SK-N-SH treated with all-trans-retinoic acid at 6 μM for 48 hours (cell line): ENCODE measurements at places on chromosomes 13 and 19.

- no peak for ATAC-seq
Measured at GRCh38 chr19:19777692-19778091, 43.9 kb downstream of the ZNF506 start.

- no peak for ATAC-seq
Measured at GRCh38 chr19:18731562-18732008, 48.1 kb downstream of the CRTC1 start.

- no peak for ATAC-seq
Measured at GRCh38 chr19:17834350-17835181, 13.2 kb downstream of the JAK3 start.

GRCh38 chr13:95480791-95481780 lies 71.4 kb upstream of the CLDN10 start:
- peak; percentile 34; the same call in 2 of the 3 replicates for ATAC-seq

DNA sequence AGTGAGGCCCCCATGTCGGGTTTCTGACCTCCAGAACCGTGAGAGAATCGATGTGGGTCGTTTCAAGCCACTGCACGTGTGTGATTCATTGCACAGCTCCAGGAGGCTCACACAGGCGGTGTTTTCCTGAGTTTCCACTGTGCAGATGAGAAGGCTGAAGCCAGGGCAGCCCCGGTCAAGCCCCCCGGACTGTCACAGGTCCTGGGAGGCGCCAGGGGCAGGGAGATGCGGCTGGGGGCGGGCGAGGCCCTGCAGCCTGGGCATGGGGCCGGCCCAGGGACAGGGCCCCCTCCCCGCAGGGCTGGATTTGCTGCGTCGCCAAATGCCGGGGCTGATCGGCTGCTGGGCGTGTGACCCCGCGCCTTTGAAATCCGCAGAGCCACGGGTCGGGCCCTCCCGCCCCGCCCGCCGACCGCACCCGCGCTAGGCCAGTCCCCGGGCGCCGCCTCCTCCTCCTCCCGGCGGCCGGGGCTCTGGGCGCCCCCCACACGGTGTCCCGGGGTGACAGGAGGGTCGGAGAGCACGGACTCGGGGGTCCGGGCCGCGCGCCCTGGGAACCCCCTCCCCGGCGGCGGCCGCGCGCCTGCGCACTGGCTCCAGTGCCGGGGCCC lies 9.9 kb upstream of the MKNK2 start:
- peak; percentile 54 for ATAC-seq

DNA sequence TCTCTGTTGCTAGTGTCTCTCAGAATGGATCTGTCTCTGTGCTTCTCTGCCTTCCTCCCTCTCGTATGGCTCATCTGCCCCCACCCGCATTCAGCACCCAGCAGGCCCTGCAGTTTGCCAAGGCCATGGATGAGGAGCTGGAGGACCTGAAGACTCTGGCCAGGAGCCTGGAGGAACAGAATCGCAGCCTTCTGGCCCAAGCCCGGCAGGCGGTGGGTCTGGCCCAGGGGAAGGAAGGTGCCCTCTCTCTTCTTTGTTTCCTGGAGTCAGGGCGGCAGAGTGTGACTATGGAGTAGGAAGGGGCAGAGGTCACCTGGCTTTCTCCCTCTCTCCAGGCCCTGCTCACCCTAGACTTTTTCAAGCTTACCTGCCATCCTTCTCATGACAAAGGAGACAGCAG lies 10.9 kb downstream of the KASH5 start:
- ATAC-seq, result no peak

DNA sequence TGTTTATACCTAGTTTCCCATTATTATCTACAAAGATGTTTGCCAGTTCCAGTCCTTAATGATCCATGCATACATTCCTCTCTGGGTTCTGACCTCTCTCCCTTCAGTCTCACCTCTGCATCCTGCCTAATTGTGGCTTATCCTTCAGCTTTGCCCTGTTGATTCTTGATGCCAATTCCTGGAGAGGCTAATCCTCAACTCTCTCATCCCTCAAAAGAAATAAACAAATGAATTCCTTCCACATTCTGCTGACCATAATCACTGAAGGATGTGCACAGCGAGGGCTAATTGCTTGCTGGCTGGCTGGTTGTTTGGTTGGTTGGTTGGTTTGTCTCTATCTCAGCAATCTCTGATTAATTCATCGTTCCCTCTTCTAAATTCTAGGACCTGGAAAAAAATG lies 113.8 kb downstream of the IRS2 start:
- ATAC-seq, result no peak

DNA sequence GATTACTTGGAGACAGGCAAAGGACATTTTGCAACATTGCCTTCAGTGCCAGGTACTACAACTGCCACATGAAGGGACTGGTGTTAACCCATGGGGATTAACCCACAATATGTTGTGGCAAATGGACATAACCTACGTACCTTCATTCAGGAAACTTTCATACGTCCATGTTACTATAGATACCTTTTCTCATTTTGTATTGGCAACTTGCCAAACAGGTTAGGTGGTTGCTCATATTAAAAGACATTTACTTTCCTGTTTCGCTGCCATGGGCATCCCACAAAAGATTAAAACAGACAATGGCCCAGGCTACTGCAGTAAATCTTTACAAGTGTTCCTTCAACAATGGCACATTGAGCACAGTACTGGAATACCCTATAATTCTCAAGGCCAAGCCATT lies 925.3 kb downstream of the SLITRK6 start:
- no peak for ATAC-seq

GRCh38 chr19:58325311-58326022 lies 1.3 kb upstream of the ZSCAN22 start:
- no peak for ATAC-seq

- no peak for ATAC-seq
Measured at GRCh38 chr13:48902368-48902767, 73.3 kb upstream of the FNDC3A start.

- peak; percentile 51 for ATAC-seq
Measured at GRCh38 chr19:44747739-44748425, 626 bp upstream of the BCL3 start.

DNA sequence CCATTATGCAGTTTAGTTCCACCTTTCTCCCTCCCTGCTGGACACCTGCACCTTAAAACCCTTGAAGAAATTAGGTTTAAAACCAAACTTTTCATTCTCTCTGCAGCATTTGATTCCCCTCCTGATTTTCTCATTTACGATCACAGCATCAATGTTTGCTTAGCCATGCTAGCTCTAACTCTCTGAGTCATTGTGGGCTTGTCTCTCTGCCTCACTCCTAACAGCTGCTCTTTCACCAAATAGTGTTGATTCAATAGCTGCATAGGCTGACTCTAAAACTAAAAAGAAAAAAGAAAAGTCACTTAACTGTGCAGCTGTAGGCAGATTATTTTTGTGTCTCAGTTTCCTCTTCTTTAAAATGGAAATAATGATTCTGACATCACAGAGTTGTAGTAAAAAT lies 1124.9 kb downstream of the DIAPH3 start:
- no peak for ATAC-seq

DNA sequence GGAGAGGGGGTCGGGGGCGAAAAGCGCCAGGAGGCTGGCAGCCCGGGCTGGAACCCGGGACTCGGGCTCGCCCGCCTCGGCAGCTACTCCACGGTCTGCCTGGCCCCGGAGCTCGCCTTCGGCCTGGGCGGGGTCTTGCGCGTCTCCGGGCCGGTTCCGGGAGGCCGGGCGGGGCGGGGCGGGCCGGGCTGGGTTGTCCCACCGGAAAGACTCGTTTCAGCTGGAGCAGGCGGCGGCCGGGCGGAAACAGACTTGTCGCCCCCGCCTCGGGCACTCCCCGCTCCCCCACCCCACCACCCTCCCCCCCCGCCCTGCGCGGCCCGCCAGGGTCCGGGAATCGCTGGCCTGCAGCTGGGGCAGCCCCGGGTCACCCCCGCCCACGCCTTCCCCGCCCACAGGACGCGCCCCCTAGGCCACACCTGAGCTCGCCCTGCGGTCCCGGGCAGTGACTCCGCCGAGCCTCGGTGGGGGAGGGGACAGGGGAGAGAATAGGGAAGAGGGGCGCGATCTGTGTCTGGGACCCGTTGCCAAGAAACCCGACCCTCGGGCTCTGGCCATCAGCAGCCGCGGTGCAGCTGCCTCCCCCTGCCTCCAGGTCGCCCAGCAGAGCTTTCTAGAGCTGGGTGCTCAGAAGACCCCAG lies 109.4 kb downstream of the KCTD15 start:
- no peak for ATAC-seq

GRCh38 chr19:37855098-37855497 lies 51.3 kb downstream of the WDR87 start:
- peak; percentile 39 for ATAC-seq

DNA sequence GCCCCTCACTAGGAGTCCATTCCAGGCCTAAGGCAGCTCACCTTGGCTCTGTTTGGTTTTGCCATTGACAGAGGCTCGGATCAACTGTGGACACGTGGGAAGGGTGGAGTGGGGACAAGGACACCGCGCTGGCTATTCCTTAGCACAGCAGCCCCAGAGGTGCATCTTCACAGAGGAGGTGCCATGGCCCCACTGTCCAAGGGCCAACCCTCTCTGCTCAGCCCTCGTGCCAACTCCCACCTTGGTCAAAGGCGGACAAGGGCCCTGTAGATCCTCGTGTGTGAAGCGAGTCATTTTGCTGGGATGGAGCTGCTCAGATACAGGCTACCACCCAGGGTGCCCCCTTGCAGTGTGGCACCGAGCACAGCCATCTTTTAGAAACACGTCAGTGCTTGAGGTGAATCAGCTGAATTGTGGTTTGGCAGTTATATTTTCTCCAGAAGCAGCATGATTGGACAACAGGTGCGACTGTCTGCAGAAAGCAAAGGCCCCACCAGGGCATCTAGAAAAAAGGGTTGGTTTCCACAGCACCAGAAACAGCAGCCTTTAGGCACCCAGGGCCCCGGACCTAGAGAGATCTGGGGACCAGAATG lies 192.1 kb upstream of the GPR12 start:
- ATAC-seq, result no peak

DNA sequence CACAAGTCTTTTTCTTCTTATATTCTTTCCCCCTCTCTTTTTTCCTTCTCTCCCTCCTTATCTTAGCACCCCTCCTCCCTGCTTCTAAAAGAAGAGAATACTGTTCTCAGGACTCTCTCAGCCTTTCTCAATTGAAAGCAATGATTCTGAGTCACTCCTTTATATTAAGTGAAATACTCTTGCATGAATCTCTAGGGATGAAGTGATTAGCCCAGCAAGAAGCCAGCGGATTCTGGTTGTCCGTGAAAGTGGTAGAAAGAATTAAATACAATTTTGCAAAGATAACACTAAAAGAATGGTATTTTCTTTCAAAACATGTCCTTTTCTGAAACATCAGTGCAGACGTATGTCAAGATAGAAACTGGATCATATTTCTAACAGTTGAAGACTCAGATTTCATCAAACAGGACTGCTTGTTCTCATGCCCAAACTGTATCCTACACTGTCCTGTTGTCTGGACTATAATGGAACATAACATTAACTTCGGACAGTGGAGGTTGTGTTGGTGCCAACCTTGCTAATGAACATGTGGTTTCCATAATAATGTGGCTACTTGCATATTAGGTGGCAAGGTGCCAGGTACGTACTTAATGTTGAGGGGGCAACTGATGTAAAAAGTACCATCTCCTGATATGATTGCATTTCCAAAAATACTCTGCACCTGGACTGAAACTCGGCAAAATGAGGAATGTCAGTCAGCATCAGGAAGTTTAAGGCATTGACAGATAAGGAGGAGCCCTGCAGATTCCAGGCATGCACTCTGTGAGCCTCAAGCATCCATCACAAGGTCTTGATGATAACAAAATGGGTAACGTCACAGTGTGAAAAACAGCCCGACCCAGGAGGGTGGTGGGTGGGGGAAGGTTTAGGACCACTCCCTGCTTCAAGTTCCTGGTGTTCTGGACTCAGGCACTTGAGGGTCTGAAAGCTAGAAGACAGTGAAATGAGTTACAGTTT lies 357.2 kb downstream of the DLEU7 start:
- ATAC-seq, result peak; percentile 94
